Stimulated activated CD4-positive, alpha-beta T cell treated with anti-CD3 and anti-CD28 coated beads, Interleukin-2, amount 100 ng/mL, for 4 hours (primary cell): ENCODE measurements at places on chromosomes 1 and 21.

DNA sequence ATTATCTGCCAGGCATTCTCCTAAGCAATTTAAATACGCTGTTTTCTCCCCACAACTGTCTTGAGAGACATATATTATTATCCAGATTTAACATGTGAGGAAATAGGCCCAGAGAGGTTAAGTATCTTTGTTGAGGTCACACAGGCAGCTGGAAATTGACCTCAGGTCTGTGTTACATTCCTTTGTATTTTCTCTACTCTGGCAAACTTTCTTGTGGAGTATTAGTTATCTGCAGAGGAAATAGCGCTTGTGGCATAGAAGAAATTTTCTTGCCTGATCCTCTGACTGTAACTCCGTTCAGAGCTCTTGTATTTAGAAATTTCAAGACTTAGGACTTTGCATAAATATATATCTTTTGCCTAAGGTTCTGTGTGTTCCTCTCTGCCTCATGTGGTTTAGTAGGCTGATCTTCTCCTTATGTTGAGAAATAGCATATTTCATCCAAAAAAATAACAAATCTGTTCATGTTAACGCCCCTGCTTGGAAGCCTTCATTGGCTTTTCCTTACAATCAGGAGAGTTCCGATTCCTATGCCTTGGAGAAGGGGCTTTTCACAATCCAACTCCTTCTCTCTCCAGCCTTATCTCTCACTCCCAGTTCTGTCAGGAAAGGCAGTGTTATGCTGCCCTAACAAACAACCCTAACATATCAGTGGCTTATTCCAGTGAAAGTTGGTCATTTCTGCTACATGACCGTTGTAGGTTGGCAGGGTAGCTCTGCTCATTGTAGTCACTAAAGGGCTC lies 2.5 kb upstream of the JUN start:
- no peak for DNase-seq

DNA sequence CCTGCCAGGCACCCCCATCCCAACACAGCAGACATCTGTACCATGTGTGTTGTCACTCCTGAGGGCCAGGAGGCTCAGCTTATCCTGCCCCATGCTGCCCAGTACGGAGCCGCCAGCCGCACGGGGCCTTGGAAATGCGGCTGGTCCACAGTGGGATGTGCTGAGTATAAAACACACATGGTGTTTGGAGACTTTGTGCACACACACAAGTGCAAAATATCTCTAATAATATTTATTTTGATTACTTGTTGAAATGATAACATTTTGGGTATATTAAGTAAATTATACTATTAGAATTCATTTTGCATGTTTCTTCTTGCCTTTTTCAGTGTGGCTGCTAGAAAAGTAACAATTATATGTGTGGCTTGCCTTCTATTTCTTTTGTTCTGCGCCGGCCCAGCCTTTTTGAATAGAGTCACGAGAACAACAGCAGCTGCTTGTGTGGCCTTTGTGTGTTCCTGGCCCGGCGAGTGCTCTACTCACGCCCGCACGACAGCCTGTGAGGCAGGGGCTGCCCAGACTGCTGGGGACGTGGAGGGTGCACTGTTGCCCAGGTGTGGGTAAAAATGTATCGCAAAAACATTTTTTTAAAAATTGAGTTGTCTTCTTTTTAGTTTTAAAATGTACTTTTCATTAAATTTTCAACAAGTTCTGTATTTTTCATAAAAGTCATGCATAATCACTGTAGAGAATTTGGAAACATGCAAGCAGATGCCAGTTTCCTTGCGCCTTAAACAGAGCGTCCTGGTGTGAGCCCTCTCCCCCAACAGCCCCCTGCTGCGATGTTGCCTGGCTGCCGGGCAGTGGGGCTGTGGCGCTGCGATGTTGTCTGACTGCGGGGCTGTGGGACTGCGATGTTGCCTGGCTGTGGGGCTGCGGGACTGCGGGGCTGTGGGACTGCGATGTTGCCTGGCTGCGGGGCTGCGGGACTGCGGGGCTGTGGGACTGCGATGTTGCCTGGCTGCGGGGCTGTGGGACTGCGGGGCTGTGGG lies 35.5 kb downstream of the COQ8A start:
- no peak for DNase-seq

- no peak for DNase-seq
Observed at GRCh38 chr1:108089477-108089876, 110.7 kb downstream of the SLC25A24 start.

GRCh38 chr1:56958526-56958925 lies 7.3 kb downstream of the C8B start:
- DNase-seq = no peak

DNA sequence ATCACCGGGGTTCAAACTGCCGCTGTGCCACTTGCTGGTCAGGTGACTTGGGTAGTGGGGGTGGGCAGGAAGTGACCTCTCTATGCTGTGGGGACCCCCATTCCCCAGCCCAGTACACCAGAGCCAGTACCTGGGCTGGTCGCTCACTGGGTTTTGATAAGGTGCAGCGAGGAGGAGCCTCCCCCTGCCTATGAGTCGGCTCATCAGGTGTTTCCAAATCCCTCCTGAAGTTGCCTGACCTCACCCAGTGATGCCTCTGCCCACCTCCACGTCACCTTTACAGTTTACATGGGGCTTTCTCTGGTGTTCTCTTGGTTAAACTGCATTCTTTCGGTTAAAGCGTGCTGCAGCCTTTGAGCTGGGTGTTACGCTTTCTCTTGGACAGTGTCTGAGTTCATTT lies 58.2 kb downstream of the ARHGEF10L start:
- DNase-seq = no peak

- no peak for DNase-seq
Observed at GRCh38 chr1:113769601-113769970, 10.3 kb upstream of the PHTF1 start.

DNA sequence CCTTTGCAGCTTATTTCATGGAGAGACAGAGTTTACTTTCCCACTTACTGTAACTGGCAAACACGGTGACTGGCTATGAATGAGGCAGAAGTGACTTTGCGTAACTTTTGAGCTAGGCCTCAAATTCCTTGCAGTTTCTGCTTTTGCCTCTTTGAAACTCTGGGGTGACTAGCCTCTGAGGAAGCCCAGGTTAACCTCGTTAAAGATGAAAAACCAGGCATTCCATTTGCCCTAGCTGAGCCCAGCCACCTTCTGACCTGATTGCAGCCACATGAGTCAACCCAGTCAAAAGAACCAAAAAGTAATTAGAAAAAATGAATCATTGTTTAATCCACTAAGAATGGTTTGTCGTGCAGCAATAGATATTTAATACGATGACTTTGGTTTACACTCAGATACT lies 20.4 kb downstream of the PRMT6 start:
- DNase-seq = no peak

- DNase-seq = no peak
Observed at GRCh38 chr1:87985071-87985470, 656.4 kb downstream of the LMO4 start.

GRCh38 chr1:17098446-17099317 lies 20.6 kb downstream of the PADI2 start:
- DNase-seq = no peak

DNA sequence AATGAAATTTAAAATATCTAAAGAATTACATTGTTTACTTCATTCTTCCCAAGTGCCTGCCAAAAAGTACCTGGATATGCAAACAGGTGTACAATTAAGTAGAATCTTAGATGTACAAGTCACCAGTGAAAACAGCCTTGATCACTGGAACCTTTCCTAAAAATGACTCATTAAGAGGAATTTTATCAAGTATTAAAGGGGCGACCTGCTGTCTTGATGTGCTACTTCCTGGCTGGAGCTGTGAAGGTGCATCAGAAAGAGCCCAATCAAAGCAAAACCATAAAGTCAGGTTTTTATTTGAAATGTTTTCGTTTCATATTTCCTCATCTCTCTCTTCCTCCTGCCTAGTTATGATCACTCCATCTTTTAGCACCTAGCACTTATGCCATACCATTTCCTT lies 33.4 kb downstream of the IFI44 start:
- DNase-seq = no peak
